Stimulated activated CD8-positive, alpha-beta memory T cell treated with anti-CD3 and anti-CD28 coated beads, Interleukin-7, amount 100 ng/mL, for 1 hour (primary cell): ENCODE measurements at places on chromosomes 7 and 10.

DNA sequence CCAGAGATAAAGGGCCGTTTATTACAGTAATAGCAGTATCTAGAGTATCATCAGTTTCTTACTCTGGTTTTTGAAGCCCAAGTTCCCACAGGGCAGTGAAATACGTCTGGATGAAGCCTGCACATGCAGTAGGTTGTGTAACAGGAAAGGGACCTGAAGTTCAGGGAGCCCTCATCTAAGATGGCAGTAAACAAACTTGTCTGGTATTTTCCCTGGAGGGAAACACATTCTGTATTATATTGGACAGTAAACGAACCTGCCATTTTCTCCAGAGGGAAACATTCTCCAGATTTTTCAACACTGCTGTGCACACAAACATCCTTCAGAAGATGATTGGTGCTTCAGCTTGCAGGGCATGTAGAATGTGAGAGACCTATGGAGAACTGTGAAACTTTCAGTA, 189.9 kb downstream of the TFEC start:
- DNase-seq = no peak

DNA sequence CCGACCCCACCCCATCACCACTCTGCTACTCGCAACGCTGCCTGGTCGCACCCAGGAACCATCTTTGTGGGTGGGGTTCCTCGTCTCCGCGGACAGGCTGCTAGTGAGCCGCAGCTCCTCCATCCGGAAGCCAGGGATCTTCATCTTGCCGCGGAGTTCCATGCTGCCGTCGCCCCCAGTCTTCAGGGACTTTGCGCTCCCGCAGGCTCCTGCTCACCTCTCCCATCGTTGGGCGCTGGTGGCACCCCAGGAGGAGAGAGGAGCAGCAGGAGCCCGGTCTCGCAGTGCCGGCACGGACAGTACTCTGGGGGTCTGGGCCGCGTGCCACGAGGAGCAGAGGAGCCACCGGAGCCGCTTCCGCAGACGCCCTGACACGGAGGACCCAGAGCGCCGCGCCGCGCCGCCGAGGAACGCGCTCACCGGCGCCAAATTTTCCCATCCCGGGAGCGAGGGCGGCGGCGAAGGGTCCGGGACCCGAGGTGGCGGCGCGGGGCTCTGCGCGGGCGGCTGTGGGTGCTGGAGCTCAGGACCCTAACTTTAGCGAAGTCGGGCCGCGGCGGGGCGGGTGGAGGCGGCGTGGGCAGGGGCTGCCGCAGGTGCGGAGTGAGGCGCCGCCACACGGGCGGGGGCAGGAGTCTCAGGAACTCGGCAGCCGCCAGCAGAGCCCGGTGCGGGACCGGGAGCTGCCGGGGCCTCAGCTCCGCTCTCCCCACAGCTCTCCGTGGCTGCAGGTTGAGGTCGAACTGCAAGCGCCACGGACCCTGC, 750.1 kb upstream of the SORCS1 start:
- no peak for DNase-seq

- no peak for DNase-seq
These were observed 84.1 kb downstream of the POM121L12 start for GRCh38 chr7:53119514-53119941.

GRCh38 chr7:91212582-91212981, 51.7 kb upstream of the FZD1 start:
- DNase-seq = no peak

- DNase-seq = no peak
These were observed 26.2 kb downstream of the MTPN start for GRCh38 chr7:135950972-135951371.

DNA sequence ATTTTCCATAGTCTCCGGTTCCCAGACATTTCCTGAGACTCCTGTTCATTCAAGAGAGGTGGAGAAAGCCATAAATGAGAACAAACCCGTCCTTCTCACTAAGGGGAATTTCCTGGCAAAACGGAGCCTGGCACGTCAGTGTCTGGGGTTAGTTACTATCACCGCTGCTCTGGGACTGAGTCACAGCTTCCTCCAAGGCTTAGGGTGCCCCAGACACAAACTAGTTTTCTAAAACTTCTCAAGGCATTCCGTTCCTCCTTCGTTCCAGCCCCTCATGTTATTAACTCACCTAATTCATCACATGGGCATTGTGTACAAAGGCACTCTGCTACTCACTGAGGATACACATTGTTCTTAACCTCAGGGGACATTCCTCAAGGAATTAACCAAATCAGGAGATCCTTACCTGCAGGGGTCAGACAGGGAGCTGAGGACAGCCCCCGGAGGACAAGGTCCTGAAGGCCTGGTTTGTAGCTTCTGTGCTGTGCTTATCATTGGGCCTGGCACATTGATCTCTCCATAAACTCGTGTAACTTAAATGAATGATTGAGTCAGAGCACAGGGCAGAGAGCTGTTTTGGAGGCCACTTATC, 103.0 kb upstream of the KLF6 start:
- peak; percentile 30 for DNase-seq

DNA sequence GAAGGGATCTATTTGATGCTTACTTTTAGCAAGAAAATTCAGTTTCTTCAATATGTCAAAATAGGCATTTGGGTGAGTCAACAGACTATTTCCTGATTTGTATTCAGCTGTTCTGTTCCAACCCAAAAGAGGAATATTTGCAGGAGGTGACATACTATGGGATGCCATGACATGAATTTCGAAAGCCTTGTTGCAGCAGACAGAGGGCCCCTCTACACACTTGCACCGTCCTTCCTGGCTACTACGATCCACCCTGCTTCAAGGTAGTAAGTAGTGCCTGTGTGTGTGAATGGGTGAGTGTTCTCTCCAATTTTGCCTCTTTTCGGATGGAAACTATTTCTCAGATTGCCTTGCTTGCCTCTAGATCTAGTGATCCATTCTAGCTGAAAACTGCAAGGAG, 413.0 kb upstream of the ADARB2 start:
- DNase-seq = no peak

GRCh38 chr10:60270426-60270825, 119.2 kb downstream of the ANK3 start:
- DNase-seq = no peak

- no peak for DNase-seq
These were observed 1051.1 kb upstream of the AUTS2 start for GRCh38 chr7:68547181-68547580.

GRCh38 chr7:100486753-100487446, 3.2 kb downstream of the NYAP1 start:
- no peak for DNase-seq

GRCh38 chr10:59829024-59829423, 75.8 kb upstream of the MRLN start:
- DNase-seq = no peak

DNA sequence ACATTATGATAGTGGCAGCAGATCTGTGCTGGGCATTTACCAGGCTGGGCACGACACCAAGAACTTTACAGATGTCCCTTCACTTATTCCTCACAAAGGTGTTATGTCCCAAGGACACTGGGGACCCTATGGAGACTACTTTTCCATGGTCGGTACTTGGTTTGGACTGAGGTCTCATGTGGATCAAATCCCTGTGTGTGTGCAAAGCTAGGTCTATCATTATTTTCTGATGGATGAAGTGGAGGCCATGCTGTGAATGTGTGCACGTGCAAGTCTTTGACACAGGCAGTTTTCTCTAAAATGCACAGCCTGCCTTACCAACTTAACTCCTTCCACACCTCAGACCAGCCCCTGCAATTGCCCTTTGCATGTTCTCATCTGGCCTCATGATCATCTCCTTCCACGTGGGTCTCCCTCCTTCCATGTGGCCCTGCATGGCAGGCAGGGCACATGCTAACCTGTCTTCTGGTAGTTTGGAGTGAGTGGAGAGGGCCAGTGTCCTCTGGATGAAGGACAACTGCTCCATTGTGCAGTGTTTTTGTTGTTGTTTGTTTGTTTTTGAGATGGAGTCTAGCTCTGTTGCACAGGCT, 16.0 kb upstream of the ZNF273 start:
- DNase-seq = no peak

DNA sequence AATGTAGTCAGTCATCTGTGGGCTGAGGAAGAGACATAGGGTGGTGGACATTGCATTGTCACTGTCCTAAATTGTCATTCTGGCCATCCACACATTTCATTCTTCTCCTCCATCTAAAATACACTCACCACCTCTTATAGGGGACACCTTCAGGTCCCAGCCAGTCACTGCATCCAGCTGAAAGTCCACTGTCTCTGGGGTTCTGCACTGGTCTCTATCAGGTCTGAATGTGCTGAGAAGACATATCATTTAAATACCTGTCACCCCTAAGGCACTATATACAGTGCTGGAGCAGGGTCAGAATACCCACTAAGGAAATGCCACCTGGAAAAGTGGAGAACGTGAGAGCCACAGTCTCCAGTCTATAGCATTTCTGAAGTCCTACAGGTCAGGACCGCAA, 29.6 kb downstream of the SH2D4B start:
- no peak for DNase-seq

- peak; percentile 20 for DNase-seq
These were observed 1.5 kb upstream of the KAT6B start for GRCh38 chr10:74824900-74825370.

DNA sequence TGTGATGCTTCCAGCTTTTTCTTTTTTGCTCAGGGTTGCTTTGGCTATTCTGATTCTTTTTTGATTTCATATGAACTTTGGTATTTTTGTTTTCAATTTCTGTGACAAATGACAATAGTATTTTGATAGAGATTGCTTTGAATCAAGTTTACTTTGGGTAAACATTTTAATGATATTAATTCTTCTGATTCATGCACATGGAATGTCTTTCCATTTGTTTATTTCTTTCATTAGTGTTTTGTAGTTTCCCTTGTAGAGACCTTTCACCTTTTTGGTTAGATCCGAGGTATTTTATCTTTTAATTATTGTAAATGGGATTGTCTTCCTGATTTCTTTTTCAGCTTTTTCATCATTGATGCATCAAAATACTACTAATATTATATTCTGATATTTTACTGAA, 93.2 kb downstream of the LANCL2 start:
- no peak for DNase-seq

- DNase-seq = no peak
These were observed 684 bp upstream of the ATXN7L1 start for GRCh38 chr7:105876964-105877601.

DNA sequence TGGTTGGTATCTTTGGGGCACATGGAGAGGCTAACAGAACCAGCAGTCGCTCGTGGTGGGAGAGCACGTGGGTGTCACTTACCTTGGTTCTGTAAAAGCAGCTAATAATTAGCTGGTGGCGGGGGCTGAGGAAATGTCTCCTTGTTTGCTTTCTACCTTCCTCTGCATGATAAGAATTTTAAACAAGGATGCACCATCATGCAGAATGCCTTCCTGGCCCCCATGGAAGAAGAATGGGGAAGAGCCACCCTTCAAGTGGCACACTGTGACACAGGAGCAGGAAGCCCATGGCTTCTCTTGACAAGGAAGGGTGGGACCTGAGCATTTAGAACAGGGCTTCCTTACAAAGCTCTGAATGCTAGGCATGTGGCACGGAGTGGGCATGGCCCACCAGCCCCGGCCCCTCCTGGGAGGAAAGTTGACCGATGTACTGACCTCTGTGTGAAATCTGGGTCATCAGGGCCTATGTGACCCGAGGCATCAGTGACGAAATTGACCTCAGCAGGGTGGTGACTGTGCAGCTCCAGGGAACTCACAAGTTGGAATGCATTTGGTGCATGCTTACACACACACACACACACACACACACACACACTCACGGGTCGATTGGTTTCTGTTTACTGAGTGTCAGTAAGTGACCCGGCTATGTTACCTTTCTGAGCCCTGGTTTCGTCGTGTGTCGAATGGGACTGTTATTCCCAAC, 116.9 kb upstream of the ANLN start:
- DNase-seq = no peak

DNA sequence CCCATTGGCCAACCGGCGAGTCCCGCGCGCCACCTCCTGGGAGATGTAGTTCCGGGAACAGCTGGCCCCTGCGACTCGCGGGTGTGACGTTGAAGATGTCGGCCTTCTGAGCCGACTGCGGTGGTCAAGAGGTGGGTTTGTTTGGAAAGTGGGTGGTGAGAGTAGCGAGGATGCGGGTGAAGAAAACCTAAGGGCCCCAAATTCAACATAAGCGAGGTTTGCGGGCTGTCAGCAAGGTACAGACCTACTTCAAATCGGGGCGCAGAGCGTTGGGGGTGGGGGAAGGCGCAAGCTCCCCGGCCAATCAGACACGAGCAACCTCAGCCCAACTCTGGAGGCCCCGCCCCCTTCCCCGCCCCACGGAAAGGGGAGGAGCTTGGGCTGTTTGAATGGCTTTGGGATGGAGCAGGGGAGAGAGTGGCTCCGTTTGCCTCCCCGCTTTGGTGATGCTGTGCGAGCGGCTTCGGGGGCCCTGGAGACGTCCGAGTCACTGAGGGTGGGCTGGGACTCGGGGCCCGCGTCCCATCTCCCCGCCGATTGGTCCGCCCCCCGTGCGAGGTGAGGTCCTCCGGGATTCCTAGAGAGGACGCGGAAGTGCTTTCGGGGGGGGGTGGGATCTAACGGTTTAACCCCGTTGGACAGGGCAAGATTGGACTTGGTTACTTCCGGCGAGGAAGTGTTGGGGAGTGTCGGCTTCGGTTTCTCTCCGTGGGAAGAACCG, at the start of gene ZKSCAN5:
Gene ZKSCAN5 (plus strand): TSS at position 60 of the 721 bp plus-strand sequence. CDS start 1,383 bp downstream, outside the sequence.
- peak; percentile 98 for DNase-seq

GRCh38 chr7:479115-479947, 40.3 kb downstream of the PDGFA start:
- no peak for DNase-seq

DNA sequence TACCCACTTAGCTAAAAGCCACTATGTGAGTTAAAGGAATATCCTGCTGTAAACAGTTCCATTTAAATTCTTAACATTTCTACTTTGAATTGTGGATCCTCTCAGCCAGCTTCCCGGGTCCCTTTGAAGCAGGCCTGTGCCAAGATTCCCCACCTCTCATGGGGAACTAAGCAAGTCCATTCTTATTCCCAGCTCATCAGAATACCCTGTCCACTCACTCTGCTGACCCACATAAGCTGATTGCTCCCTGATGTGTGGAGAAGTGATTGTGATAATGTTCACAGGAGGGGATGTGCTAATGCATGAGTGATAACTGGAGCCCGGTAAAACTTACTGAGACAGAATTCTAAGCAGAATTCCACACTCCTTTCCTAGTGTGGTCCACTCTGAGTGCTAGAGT, 709.7 kb downstream of the CNTNAP2 start:
- DNase-seq = no peak

GRCh38 chr10:99941942-99942820, 67.6 kb downstream of the DNMBP start:
- DNase-seq = no peak

DNA sequence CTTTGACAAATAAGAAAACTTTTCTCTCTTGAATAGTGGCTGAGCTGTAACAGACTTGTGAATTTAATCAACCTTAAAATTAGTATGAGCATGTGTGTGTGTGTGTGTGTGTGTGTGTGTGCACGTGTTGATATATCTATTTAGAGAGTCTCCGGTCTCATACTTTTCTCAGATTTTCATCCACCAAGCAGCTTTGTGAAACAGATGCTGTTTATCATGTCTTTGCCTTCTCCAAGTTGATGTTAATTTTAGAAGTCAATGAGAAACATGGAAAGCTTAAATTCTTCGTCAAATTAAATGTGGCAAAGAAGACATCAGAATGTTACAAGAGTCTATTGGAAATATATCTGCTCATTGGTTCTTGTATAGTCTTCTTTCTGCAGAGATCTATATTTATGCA, 839.2 kb upstream of the CELF2 start:
- DNase-seq = no peak
